ENCODE measurements at places on chromosomes 2 and 18. TPM values are rescaled to one million over a fixed set of nuclear protein-coding genes. Genes with fewer than 3 reads are reported as not detected.
A peak's percentile ranks its signal among the peaks of the same experiment; 100 is the strongest.

GRCh38 chr18:78192054-78192453, 787.6 kb upstream of the SALL3 start:
- no peak for DNase-seq

DNA sequence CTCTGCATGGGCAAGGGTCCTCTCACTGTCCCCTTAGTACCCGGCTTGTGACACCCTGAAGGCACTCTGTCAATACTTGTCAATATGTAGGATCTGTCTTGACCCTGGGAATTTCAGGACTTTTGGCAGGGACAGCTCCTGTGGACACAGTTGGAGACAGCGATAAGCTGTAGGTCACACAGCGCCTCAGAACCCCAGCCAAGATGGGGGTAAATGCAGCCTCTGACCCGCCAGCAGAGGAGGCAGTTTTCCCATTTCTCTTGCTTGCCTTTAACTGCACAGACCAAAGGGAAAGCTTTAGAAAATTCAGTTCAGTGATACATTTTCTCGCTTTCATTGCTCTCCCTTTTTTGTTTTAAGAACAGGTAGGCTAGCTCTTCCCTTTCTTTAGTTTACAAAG, 54.8 kb upstream of the KLHL29 start:
- peak; percentile 12 for DNase-seq

Gene UCN
- total RNA-seq = 1.2 TPM

DNA sequence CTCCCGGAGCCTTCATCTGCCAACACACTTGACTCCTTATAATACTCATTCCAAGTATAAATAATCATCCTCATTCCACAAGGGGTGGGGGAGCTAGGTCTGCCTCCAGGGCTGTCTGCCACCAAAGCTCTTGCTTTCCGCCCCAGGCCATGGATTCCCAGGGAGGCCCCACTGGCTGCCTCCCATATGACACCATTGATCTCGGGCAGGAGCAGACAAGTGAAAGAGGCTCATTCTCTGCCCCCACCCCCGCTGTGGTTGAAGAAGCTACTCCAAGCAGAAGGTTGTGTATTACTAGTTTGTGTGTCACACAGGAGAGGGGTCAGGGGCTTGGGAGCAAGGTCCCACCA, 99.5 kb downstream of the MRO start:
- no peak for DNase-seq

Gene NT5C1B
- not detected for total RNA-seq

GRCh38 chr18:9791991-9792390, 83.9 kb downstream of the RAB31 start:
- no peak for DNase-seq

Measured in mucosa of descending colon (tissue), 3 donors.